ENCODE measurements at places on chromosomes 2 and 18.

GRCh38 chr2:7974936-7975335 is 706.9 kb upstream of the ID2 start:
- no peak for DNase-seq

- DNase-seq: no peak
Measured at GRCh38 chr2:227853204-227853629, 18.2 kb upstream of the DAW1 start.

DNA sequence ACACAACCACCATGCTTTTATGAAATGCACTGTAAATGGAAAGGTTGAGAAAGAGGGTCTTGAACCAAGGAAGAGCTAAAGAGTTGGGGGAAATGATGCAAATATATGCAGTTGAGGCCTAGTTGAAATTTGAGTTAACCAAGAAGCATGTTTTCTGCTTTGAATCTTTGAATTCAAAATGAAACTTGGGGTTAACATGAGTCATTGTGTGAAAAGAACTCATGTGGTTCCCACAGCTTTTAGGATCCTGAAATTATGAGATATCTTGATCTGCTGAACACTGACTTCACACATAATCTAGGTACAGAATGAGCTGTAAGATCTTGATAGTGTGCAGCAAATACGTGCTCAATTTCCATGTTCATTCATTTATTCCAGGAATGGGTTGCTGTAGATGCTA is 422.9 kb upstream of the TRIB2 start:
- peak; percentile 47 for DNase-seq

- peak; percentile 11 for DNase-seq
Measured at GRCh38 chr18:13725566-13726231, 659 bp downstream of the FAM210A start.

DNA sequence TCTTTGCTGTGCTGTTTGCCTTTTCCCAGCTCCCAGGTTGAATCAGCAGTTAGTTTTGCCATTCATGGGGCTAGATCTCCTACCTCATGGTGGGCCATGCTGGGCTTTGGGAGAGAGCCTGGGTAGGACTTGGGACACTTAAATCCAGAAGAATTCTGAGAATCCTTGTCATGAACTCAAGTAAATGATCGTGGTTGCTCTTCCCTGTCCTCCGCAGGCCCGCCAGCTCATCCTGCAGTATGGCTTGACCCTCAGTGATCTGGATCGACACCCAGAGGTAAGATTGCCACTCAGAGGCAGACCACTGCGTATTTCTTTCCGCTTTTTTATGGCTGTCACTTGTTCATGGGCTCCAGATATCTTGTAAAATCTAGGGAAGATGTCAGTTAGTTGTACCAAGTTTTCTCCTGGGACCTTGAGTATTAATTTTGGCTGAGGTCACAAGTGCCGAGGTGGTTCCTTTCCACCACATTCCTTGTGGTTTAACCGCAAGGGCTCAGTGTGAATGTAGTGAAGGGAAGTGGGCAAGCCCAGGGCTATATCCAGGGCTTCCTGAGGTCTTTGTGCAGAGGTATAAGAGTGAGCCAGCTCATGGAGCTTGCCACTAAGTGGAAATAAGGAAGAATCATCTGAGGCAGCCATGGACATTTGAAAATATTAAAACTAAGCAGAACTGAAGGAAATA is 37.7 kb downstream of the RPIA start:
- DNase-seq: no peak

All from GM10248 (cell line).